Right cardiac atrium (tissue), 5 donors: ENCODE measurements at places on chromosomes 7 and 10.

DNA sequence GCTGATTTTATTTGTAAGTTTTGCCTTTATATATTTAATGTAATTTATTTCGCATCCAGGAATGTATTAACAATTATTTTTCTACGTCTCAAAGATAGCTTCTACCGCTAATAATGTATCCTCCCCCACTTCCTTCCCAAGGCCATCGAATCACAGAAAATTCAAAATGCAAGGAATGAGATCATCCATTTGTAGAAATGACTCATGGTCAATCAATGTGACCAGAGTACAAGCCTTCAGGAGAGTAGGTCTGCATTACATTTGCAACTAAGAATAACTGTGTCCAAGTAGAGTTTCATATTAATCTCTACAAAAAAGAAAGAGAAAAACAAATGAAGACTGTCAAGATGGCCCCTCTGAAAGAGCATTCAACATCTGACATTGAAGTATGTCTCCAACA is 205.9 kb upstream of the PHF14 start:
- DNase-seq, result no peak

- DNase-seq, result peak; percentile 37
These were observed 68.9 kb downstream of the MAD1L1 start for GRCh38 chr7:2163600-2164555.

DNA sequence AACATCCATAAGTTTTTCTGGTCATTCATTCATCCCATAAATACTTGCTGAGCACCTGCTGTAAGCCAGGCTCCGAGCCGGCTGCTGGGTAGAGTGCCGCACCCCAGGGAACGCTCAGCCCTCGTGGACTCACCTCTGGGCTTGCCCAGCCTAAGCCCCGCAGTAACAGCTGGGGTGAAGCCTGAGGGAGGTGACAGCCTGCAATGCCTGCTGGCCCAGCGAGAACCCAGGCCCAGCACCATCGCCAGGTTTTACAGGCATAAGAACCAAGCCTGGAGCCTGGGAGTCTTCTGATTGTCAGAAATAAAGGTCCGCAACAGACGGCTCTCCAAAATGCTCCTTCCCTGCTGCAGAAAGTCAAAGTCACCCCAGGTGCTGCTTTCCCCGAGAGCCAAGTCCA is 205.4 kb downstream of the ZMYND11 start:
- DNase-seq, result no peak

- no peak for DNase-seq
These were observed 14.4 kb downstream of the TAS2R41 start for GRCh38 chr7:143492043-143492471.
